Panc1 (cell line): ENCODE measurements at places on chromosomes 12 and 14. TPM values are rescaled to one million over a fixed set of nuclear protein-coding genes. Genes with fewer than 3 reads are reported as not detected.

DNA sequence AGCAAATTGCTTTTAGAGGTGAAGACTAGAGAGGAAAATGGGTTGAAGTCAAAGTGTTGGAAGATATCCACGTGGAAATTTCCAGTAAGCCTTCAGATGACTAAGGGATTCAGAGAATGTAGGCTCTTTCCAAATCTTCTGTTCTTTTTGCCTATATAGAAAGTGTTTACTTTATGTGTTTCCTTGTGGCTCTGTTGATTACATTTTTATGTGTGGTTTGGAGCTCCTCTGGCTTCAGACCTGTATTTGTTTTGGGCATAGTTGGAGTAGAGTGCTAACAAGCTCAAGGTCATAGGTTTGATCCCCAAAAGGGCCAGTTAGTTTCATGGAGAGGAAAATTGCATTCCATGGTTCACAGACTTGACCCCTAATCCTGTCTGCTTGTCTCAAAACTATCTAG lies 91.9 kb downstream of the IGF1 start:
- DNase-seq, result no peak

- no peak for DNase-seq
Observed at GRCh38 chr12:105741786-105742566, 396.8 kb downstream of the NUAK1 start.

DNA sequence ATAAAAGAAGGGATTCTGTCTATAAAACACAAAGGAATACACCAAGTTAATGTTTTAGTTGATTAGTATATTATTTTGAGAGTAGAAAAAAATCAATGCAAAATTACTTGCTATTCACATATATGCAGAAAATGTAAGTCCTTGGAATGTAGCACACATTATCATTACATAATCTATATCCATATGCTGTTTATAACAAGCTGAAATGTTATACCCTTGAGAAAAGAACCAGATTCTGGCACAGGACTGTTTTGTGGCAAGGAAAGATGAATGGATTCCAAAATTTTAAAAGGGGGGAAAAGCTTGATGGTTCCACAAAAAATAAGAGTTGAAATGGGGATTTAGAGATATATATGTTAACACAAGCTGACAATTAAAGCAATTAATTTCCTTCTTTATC lies 153.6 kb downstream of the MSRB3 start:
- DNase-seq, result no peak

ZDHHC22 gene
- total RNA-seq, result 0.46 TPM

SIX1 gene
- total RNA-seq, result 7.4 TPM

LPAR5 gene
- total RNA-seq, result not detected
